ENCODE measurements at places on chromosomes 12 and 14. TPM values are rescaled to one million over a fixed set of nuclear protein-coding genes. Genes with fewer than 3 reads are reported as not detected.

DNA sequence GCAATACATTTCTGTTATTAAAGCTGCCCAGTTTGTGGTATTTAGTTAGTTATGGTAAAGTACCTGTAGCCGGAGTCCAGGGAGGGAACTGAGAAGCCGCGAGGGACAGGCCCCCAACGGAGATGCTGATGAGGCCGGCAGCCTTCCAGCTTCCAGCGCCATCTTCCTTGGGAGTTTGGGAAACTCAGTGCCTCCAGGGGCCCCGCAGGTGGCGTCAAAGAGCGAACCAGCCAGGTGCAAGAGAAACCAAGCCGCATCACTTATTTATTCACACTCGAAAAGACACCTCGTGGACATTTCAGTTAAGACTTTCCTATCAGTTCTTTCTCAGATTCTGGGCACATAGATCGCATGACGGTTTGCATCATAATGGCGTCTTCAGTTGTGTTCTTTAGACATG lies 216.6 kb downstream of the GLT1D1 start:
- H3K36me3 ChIP-seq, result no peaks in the 10 kb centered on the region
- H3K4me3 ChIP-seq, result no peak overlapping the region
- no peak for DNase-seq
- H3K4me1 ChIP-seq, result no peaks in the 10 kb centered on the region
- no peaks in the 10 kb centered on the region for H3K27me3 ChIP-seq

DNA sequence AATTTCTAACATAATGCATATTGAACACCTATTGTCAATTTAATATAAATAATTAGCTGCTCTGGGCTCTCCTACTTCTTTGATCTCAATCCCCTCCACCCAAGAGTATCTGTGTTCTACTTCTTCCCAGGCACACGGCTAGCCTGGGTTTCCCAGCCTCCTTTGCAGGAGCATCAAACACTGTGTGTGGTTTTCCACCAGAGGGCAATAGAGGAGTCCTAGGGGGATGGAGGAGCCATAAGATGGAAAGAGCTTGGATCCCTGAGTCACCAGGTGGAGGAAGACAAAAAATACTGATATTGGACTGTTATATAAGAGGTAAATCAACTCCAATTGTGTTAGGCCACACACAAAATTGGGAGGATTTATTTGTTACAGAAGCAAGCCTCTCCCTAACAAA lies 333.7 kb downstream of the GLT1D1 start:
- H3K36me3 ChIP-seq, result no peaks in the 10 kb centered on the region
- no peak overlapping the region for H3K4me3 ChIP-seq
- no peaks in the 10 kb centered on the region for H3K4me1 ChIP-seq
- no peaks in the 10 kb centered on the region for H3K27me3 ChIP-seq

DNA sequence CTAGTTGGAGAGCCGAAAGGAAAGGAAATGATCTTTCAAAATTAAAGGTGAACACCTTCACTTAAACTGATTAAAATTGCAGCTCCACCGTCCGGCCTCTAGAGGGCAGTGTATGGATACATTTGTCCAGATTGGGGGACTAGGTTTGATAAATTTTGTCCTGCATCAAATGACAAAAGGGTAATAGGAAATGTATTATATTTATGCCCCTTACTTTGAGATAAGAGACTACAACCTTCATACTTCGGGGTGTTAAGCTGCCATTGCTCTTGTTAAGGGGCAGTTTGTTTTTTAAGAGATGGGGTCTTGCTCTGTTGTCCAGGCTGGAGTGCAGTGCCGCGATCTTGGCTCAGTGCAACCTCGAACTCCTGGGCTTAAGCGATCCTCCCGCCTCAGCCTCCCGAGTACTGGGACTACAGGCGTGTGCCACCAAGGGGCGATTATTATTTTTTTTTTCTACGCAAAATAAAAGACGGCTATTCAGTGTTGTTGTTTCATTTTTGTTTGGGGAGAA lies 818 bp upstream of the SUOX start:
- H3K36me3 ChIP-seq, result peaks cover 32% of the 10 kb centered on the region
- H3K4me1 ChIP-seq, result peaks cover 3% of the 10 kb centered on the region
- H3K27me3 ChIP-seq, result no peaks in the 10 kb centered on the region
- peak overlapping the region; percentile 85 for H3K4me3 ChIP-seq
- DNase-seq, result peak; percentile 70

NABP2 gene
- 49.3 TPM for polyA plus RNA-seq

LRP1-AS gene
- not detected for polyA plus RNA-seq

EIF2B2 gene
- polyA plus RNA-seq, result 111 TPM

SERPINA10 gene
- polyA plus RNA-seq, result not detected
